ENCODE measurements at places on chromosomes 7 and 10. TPM values are rescaled to one million over a fixed set of nuclear protein-coding genes. Genes with fewer than 3 reads are reported as not detected.

The PDE6C gene
- total RNA-seq: not detected

The UPK3B gene
- 0.26 TPM for total RNA-seq

The CASP7 gene
- 10.0 TPM for total RNA-seq

The MACC1 gene
- total RNA-seq: 19.2 TPM

The WDFY4 gene
- total RNA-seq: under 0.01 TPM

The CRPPA gene
- 0.26 TPM for total RNA-seq

The SUMF2 gene
- 228 TPM for total RNA-seq

The GHRHR gene
- total RNA-seq: not detected

The CFTR gene
- under 0.01 TPM for total RNA-seq

The ZNF862 gene
- total RNA-seq: 5.0 TPM

The ICA1 gene
- total RNA-seq: 14.8 TPM

The TSPAN33 gene
- 1.7 TPM for total RNA-seq

The FOXL3 gene
- total RNA-seq: not detected

The MARVELD1 gene
- 3.6 TPM for total RNA-seq

The CDHR3 gene
- 0.51 TPM for total RNA-seq

The CLRN3 gene
- total RNA-seq: not detected

The MORN4 gene
- total RNA-seq: 7.1 TPM

The SP8 gene
- not detected for total RNA-seq

The TMEM209 gene
- 9.5 TPM for total RNA-seq

The HOGA1 gene
- total RNA-seq: 0.13 TPM

The FAM25G gene
- total RNA-seq: 1.4 TPM

The RARRES2 gene
- total RNA-seq: not detected

The DEPP1 gene
- 0.26 TPM for total RNA-seq

The TMEM254 gene
- total RNA-seq: 7.1 TPM

The R3HCC1L gene
- 13.7 TPM for total RNA-seq

The ZNF467 gene
- 3.5 TPM for total RNA-seq

The CLCN1 gene
- under 0.01 TPM for total RNA-seq

The H2BK1 gene
- total RNA-seq: not detected

The CASD1 gene
- total RNA-seq: 8.7 TPM

The C7orf33 gene
- not detected for total RNA-seq

The KIF11 gene
- total RNA-seq: 1.3 TPM

The HSPA12A gene
- total RNA-seq: 1.4 TPM

The C10orf105 gene
- not detected for total RNA-seq

The LRIT1 gene
- total RNA-seq: not detected

The KLF14 gene
- total RNA-seq: not detected

The CTAGE4 gene
- total RNA-seq: 2.2 TPM

The FAM107B gene
- 18.8 TPM for total RNA-seq

The ADIRF gene
- total RNA-seq: 25.3 TPM

The TRIL gene
- not detected for total RNA-seq

The ZKSCAN5 gene
- total RNA-seq: 10.5 TPM

The ITGA8 gene
- not detected for total RNA-seq

The PNLIP gene
- total RNA-seq: under 0.01 TPM

The RBP4 gene
- total RNA-seq: not detected

The PDK4 gene
- 0.53 TPM for total RNA-seq

The PTPN20 gene
- 2.9 TPM for total RNA-seq

The FAM25A gene
- 4.7 TPM for total RNA-seq

Measured in bronchial epithelial cell (primary cell).